ENCODE measurements at places on chromosomes 7 and 10. TPM values are rescaled to one million over a fixed set of nuclear protein-coding genes. Genes with fewer than 3 reads are reported as not detected.

AGFG2 gene
- total RNA-seq, result 6.6 TPM

SPRN gene
- not detected for total RNA-seq

ERVW-1 gene
- not detected for total RNA-seq

GRCh38 chr10:119252051-119252465 is 44.7 kb downstream of the GRK5 start:
- H3K4me3 ChIP-seq, result no peak overlapping the region
- H3K4me1 ChIP-seq, result no peaks in the 10 kb centered on the region
- no peak for DNase-seq
- H3K36me3 ChIP-seq, result no peaks in the 10 kb centered on the region
- no peak overlapping the region for H3K27ac ChIP-seq

DNA sequence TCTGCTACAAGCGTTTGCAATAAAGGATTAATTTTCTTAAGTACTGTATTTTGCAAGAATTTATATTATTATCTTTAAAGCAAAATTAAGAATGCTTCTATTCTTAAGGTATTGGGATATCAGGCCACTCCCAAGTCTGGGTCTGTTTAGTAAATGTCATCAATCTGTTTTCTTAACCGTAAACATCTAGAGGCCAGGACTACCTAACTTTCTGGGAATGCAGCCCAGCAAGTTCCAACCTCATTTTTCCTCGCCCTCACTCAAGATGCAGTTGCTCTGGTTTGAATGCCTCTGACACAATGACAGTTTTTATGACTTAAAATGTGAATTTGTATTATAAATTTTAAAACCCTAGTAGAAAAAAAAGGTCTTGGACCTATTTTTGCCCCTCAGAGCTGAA is 143.5 kb downstream of the INHBA start:
- H3K27ac ChIP-seq, result no peak overlapping the region
- no peak overlapping the region for H3K4me3 ChIP-seq
- no peaks in the 10 kb centered on the region for H3K4me1 ChIP-seq
- DNase-seq, result no peak

DNA sequence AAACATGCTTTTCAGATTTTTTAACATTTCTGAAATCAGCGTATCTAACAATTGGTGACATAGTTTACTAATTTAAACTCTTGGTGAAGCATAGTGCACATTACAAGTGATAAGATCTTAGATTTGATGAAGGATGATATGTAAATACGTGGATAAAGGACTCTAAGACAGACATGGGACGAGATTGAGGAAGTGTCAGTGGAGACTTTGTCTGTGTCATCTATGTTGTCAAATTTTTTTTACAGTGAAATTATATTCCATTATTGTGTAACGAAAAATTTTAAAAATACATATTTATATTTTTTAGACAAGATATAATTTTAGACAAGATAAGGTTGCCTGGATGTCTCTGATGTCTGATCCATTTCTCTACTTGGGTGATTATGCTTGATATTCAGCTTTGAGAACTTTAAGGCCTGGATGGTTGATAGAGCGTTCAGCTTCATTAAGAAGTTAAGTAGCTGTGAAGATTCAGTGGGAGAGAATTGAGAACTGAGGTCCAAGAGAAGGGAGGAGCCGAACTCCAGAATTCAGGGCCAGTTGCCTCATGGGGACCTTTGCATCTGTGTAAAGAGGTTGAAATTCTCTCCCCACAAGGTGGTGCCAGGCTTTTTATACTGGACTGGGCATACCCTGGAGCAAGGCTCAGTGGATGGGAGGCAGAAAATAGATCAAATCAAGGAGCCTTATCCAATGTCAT is 62.7 kb downstream of the KAT6B start:
- DNase-seq, result no peak
- H3K4me1 ChIP-seq, result peaks cover 6% of the 10 kb centered on the region
- H3K27me3 ChIP-seq, result no peaks in the 10 kb centered on the region
- H3K4me3 ChIP-seq, result no peak overlapping the region
